Ovary (tissue), 10 donors: ENCODE measurements at places on chromosomes 4 and X. TPM values are rescaled to one million over a fixed set of nuclear protein-coding genes. Genes with fewer than 3 reads are reported as not detected.

F11 gene
- not detected for polyA plus RNA-seq

CTAG1B gene
- polyA plus RNA-seq = 0.15 TPM

HS6ST2 gene
- polyA plus RNA-seq = 5.9 TPM

NXF2B gene
- polyA plus RNA-seq = not detected

DNAAF6 gene
- polyA plus RNA-seq = not detected

POU3F4 gene
- polyA plus RNA-seq = not detected

FGFBP1 gene
- not detected for polyA plus RNA-seq
